Placental pericyte (primary cell): ENCODE measurements at places on chromosomes 2 and 18. TPM values are rescaled to one million over a fixed set of nuclear protein-coding genes. Genes with fewer than 3 reads are reported as not detected.

The RAB6D gene
- not detected in 2 replicates for total RNA-seq

The GLI2 gene
- total RNA-seq, result 14.0 and 23.3 TPM in 2 replicates

The C2orf72 gene
- total RNA-seq, result 0.66 TPM in 1 of 2 replicates, not detected in the other

The SERPINB12 gene
- not detected in 2 replicates for total RNA-seq

The UGT1A9 gene
- total RNA-seq, result not detected in 2 replicates

The CHRNG gene
- total RNA-seq, result not detected in 2 replicates

The TLX2 gene
- total RNA-seq, result not detected in 2 replicates

The PDIA6 gene
- 247 and 810 TPM in 2 replicates for total RNA-seq

The FAM161A gene
- 2.0 and 2.6 TPM in 2 replicates for total RNA-seq

The TRIM43 gene
- total RNA-seq, result not detected in 2 replicates

The MAP2 gene
- total RNA-seq, result 0.44 and 0.72 TPM in 2 replicates

The ANTXR1 gene
- 170 and 253 TPM in 2 replicates for total RNA-seq
